ENCODE measurements at places on chromosomes 3 and 15.

- peak; percentile 46 for DNase-seq
These were observed 26.2 kb upstream of the ARL8B start for GRCh38 chr3:5095886-5096285.

DNA sequence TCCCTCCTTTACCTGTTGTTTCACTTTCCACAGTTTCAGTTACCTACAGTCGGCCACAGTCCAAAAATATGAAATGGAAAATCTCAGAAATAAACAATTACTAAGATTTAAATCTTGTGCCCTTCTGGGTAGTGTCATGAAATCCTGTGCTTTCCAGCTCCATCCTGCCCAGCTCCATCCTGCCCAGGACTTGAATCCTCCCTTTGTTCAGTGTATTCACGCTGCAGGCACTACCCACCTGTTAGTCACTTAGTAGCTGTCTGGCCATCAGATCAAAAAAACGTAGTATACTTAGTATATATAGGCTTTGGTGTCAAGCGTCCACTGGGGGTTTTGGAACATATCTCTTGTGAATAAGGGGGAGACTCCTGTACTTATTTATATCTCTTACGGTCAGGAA lies 329.0 kb upstream of the SEMA6D start:
- no peak for DNase-seq

- DNase-seq = no peak
These were observed 694.3 kb downstream of the MCTP2 start for GRCh38 chr15:94925680-94926079.

DNA sequence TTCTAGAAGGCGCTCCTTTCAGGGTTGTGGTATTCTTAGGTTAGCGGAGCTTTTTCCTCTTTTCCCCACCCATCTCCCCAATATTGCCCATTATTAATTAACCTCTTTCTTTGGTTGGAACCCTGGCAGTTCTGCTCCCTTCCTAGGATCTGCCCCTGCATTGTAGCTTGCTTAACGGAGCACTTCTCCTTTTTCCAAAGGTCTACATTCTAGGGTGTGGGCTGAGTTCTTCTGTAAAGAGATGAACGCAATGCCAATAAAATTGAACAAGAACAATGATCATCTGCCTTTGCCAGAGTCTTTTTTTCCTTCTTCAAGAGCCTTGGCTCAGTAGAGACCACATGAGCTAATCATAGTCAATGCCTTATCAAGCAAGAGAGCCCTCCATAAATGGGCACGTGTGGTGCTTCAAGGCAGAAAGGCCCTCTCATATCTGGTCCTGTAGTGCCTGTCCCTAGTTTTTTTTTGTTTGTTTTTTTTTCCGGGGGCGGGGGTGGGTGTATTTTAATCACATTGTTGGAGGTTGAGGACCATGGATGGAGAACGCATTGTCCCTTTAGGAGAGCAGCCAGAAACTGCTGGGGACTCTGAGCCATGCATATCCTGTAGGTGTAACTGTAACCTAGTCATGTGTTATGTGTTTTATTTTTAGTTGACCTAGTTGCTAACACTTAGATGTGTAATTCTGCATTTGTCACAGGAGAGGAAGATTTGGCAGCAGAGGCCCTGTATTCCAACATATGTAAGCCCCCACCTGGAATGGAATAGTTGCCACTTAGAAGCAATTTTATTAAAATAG lies 64.7 kb upstream of the ACAD9 start:
- DNase-seq = no peak

- no peak for DNase-seq
These were observed 271.5 kb downstream of the SLC9A9 start for GRCh38 chr3:143576568-143577270.

- DNase-seq = no peak
These were observed 14.8 kb downstream of the CRYGS start for GRCh38 chr3:186529201-186529999.

Measured in AG20443 (cell line).